Glutamatergic neuron (in vitro differentiated cells): ENCODE measurements at places on chromosomes 11 and 22.

GRCh38 chr11:120832481-120833238 lies 191.2 kb upstream of the TBCEL start:
- DNase-seq, result no peak

- no peak for DNase-seq
These were observed 433.2 kb downstream of the MIAT start for GRCh38 chr22:27090611-27091011.

GRCh38 chr11:124612567-124613246 lies 1.5 kb downstream of the PANX3 start:
- DNase-seq, result no peak

GRCh38 chr11:57464539-57465181 lies 4.3 kb downstream of the RTN4RL2 start:
- no peak for DNase-seq

DNA sequence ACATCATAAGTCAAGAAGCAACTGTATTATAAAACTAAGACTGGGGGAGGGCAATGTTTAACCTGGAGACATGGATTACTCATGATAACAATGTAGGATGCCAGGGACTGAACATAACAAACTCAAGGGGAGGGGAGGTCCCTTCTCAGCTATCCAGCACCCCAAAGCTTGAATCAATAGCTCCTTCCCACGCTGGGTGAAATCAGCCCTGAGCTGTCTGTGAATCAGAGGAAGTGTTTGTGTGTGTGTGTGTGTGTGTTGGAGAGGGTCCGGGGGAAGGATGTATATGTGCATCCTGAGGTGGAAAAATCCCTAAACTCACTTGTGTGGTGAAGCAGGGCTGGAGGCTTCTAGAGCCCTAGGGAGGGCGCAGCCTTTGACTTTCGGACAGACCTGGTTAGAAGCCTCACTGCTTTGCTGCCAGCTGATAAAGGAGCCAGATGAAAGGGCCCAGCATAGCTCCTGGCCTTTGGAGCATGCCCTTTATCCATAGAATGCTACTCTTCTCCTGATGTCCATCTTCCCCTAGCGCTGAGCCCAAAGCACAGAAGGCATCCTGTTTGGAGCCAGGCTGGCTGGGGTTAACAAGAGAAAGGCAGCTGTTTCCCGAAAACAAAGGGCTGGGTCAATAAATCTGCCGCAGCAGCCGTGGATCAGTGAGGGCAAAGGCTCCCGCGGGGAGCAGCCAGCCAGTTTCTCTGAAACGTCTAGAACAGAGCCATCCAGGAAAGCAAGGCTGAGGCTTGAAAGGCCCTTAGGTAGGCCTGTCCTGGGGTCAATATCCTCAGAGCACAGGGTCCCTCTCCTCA lies 35.8 kb downstream of the TNKS1BP1 start:
- DNase-seq, result peak; percentile 71

- DNase-seq, result no peak
These were observed 218.5 kb downstream of the AASDHPPT start for GRCh38 chr11:106295974-106296373.
